Uterus (tissue), 4 donors: ENCODE measurements at places on chromosomes 1 and 21.

DNA sequence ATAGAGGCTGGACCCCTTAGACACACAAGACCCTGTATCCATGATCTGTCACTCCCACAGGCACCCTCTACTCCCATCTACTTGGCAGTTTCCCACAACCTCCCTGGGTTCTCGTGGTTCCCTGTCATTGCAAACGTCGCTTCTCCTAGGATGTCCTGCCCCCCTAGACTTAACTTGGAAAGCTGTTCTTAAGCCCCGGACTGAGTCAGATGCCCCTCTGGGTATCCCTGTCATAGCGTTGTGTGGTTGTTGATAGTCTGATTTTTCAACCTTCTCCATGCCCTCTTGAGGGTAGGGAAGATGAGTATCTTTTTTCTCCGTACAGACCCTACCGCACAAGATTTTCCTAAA is 11.8 kb downstream of the RCC1 start:
- no peak for DNase-seq

- DNase-seq = no peak
Observed at GRCh38 chr1:161131523-161132409, 701 bp downstream of the DEDD start.

DNA sequence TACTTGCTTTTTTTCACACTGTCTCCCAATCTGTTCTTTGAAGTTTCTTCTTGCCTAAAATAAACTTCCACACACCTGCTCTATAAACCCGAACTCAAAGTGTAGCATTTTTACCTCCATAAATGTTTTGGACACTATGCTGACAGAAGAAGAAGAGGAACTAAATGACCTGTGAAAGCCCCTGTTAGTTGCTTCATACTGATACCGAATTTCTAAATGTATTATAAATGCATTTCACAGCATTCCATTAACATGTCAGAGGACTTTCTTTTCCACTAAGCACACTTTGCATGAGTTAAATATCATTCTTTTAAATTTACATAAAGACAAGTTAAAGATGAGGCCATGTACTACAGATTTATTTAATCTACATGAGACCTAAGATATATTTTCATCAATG is 281.0 kb downstream of the SMYD3 start:
- no peak for DNase-seq

GRCh38 chr1:16144325-16145029 is 11.4 kb downstream of the EPHA2 start:
- DNase-seq = peak; percentile 31

- DNase-seq = no peak
Observed at GRCh38 chr21:9735421-9735961, 785.9 kb upstream of the TPTE start.

DNA sequence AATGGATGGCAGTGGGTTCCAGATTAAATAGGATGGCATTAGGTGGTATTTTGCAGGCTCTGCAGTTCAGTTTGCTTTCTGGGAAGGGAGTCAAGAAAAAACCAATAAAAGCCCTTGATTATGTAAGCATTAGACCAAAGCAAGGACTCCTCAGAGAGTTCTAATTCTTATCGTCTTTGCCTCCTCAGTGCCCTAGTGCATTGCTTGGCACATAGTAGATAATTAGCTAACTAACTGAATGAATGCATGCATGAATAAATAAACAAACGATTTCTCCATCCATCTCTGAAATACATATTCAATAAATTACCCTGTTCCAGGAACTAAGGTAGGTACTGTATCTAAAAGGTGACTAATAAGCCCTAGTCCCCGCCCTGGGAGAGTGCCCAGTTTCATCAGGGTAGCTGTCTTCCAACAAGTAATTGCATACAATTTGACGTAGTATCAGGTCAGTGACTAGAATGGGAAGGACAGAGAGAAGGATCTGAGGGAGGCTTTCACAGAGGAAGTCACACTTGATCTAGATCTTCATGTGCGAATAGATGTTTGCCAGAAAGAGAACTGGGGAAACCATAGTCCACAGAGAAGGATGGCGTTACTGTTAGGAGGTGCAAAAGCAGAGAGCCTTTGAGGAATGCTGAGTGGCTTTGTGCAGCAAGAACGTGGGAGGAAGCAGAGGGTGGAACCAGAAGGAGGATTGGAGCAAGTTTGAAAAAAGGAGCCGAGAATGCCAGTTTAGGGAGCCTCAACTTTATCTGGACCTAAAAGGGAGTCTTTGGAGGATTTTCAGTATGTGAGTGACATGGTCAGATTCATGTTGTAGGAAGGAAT is 111.4 kb downstream of the TBX19 start:
- DNase-seq = no peak

DNA sequence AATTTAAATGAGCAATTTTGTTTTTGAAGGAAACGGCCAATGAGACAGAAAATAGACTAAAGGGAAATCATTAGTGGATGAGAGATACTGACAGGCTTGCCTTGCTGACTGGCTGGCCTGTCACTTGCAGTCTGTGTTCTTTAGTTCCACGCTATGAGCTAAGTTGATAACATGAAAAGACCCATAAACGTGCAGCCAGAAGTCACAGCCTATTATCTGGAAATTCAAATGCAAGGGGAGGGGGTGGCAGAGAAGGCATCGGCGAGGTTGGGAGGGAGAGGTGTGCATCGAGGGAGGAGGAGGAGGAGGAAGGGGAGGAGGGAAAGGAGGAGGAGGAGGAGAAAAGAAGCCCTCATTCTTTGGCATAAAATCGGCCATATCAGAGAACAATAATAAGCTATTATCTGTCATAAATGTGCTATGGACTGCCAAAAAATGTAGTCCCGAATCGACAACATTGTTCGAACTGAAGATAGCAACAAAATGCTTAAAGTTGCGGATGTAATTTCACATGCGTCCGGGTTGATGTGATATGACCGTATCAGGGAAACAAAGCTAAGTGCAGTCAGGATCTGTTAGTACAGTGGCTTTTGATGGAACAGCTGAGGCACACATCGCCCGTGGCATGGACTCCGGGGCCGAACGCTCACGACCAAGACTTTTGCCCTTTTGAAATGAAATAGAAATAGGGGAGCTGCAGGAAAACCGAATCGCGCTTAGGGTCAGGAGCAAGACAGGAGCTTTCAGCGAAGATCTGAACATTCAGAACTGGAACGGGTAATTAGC is 11.6 kb upstream of the BARHL2 start:
- DNase-seq = no peak

DNA sequence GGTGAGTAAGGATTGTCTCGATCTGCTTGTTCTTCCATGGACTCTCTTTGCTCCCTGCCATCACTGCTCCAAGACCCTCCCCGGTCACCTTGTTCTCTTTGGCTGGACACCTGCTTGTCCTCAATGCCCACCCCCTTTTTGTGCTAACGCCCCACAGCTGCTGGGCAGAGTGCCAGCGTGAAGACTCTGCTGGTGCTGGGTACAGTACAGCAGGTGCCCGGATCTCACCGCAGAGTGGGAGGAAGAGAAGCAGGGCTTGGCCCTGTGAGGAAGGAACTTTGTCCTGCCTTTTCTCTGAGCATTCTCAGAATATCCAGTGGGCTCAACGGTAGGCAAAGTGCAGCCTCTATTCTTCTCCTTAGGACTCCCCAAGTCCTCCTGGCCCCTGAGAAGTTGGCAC is 90.1 kb downstream of the PLXNA2 start:
- DNase-seq = no peak

DNA sequence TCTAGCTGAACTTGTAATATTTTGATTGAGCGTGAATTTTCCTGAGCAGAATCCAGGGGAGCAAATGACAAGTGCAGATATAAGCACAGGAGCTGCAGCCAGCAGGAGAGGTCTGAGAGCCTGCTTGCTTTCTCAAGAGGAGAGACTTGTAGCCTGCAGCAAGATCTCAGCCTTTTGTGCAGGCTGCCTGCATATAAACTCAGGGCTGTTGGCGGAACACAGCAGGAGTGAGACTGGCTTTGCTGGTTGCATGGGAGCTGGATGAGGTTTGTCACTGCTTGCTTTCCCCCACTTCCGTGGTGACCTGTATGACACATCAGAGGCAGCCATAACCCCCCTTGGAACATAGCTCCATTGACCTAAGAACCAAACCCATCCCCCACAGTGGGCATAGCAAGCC is 725.4 kb upstream of the RGS18 start:
- DNase-seq = no peak

- DNase-seq = no peak
Observed at GRCh38 chr1:168636200-168636599, 59.8 kb downstream of the XCL1 start.

DNA sequence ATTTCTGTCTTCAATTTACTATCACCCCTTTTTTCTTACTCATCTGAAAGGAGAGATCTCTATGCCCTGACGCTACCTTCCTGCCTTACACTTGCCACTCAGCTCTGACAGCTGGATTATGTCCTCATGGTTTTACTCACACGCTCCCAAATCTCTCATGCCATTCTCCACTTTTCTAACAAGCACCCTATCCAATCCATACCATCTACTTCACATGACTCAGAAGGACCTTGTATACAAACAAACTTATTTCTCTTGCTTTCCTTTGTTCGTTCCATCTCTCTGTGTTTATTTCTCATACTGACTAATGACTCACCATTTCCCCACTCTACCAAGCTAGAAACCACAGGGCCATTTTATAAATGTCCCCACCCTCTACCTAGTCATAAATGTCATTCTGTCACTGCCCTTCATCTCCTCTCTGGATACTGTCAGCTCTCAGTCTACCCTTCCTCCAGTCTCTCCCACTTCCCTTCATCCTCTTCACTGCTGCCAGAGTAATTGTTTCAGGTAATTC is 87.3 kb downstream of the USP24 start:
- no peak for DNase-seq

DNA sequence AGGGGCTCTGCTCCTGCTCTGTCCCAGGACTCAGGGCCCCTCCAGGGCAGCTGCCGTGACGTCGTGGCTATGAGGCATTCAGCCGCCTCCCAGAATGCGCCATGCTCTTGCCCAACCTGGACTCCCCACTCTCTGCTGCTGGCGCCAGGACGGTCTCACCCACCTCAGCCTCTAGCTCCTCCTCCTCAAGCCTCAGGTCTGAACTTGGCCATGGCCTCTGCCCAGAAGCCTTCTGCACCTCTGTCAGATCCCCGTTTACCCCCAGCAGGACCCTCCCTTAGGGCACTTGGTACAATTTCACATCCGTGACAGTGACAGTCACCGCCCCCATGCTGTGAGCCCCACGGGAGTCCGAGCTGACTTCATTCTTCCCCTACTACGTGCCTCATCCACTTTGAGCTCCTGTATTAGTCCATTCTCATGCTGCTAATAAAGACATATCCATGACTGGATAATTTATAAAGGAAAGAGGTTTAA is 4.9 kb downstream of the CSTB start:
- DNase-seq = no peak

- no peak for DNase-seq
Observed at GRCh38 chr21:25733859-25734653, 648 bp downstream of the ATP5PF start.

DNA sequence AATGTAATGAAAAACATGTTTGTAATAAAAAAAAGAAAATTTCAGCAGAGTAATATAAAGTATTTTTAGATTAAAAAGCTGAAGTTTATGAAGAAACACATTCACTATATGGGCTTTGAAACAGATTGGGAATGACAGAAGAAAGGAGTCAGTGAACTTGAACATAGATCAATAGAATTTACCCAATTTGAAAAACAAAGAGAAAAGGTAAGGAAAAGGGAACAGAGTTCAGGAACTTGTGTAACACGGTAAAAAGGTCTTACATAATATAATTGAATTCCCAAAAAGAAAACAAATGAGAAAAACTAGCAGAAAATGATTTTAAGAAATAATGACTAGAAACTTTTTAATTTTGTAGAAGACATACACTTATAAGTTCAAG is 206.8 kb downstream of the KCNT2 start:
- DNase-seq = no peak

DNA sequence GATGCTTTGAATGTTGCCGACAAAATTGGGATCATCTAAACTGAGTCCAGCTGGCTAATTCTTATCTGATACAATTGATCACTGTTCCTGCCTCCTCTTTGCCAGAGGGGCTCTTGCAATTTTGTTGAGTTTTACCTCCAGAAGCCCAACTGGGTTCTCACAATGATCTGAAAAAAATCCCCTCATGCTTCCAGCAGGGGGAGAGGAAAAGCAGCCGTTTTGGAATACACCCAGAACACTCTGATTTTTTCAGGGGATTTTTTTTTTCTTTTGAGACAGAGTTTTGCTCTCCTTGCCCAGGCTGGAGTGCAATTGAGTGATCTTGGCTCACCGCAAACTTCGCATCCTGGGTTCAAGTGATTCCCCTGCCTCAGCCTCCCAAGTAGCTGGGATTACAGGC is 13.9 kb upstream of the RERE start:
- no peak for DNase-seq

GRCh38 chr1:47727051-47727696 is 270.0 kb downstream of the TRABD2B start:
- DNase-seq = no peak
